Activated CD4-positive, alpha-beta T cell treated with anti-CD3 and anti-CD28 coated beads, Interleukin-2, amount 50 U/mL, for 1 hour (primary cell): ENCODE measurements at places on chromosomes 16 and 17.

DNA sequence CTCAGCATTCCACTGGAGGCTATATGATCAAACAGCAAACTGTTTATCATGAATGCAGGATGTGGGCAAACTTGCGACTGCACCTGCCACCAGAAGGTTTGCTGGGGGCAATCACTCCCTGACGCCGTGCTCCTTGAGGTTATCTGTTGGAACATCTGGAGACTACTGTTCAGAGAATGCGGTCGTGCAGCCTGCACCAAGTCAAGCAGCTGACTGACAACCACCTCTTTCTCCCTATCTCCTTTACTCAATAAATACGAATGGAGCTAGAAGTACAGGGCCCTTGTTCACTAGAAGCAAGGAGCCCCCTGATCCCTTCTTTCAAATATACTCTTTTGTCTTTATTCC, 2101.2 kb downstream of the TP53TG3F start:
- DNase-seq: no peak

DNA sequence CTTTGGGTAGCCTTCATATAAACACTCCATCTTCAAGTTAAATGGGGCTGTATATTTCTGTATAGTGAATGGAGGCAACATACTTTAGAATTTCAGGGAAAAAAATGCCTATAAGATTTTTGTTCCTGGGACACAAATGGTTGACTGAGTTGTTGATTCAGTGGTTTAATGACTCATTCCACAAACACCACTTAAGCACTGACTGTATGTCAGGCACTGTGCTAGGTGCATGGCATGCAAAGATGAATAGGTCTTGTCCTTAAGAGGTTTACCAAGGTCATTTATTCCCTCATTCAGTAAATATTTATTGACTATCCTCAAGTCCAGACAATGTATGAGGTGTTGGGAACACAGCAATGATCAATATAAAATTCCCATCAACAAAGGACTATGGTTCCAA, 417.1 kb downstream of the CA10 start:
- DNase-seq: no peak

- no peak for DNase-seq
Observed at GRCh38 chr16:46833460-46833800, 2.5 kb upstream of the C16orf87 start.

- peak; percentile 66 for DNase-seq
Observed at GRCh38 chr16:69123910-69124309, 8.5 kb downstream of the CHTF8 start.

DNA sequence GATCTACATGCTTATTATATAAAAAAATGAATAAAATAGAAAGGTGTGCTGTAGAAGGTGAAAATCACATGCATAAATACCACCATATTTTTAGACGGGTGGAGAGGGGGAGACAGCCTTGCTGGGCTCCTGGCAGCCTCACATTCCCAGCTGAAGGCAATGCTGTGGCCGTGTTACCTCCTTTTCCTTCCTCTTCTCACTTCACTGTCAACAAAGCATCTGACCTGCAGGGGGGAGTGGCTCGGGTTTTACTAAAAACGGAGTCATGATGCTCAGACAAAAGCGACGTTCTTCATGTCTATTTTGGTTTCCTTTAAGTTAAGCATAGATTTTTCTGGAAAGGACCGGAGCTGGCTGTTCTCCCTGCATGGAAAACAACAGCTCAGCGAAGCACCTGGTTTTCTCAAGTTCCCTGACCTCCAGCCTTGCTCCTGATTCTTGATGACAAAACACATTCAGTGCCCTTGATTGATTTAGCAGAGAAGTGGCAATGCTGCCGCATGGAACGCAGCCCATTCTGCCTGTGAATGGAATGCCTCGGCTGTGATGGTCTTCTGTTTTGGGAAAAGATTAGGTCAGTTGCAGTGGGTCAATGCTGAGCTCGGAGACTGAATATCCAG, 5.5 kb upstream of the RPTOR start:
- no peak for DNase-seq

- no peak for DNase-seq
Observed at GRCh38 chr16:12719972-12720371, 83.7 kb downstream of the CPPED1 start.

GRCh38 chr16:87619360-87620200, 17.3 kb downstream of the JPH3 start:
- DNase-seq: no peak

- no peak for DNase-seq
Observed at GRCh38 chr16:645852-646678, 3.1 kb upstream of the WDR90 start.

DNA sequence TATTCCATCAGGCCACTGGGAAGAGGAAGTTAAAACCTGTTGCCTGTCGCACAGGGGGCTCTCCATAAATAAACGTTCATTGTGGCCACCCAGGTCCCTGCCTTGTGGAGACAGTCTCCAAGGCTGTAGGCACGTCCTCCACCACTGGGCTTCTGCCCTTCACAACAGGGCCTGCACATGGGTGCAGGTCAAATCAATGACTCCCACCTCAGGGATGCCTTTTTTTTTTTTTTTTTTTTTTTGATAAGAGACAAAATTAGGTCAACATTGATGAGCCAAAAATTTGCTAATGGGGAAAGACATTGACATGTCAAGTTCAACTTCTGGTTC, 12.6 kb upstream of the SLC12A3 start:
- no peak for DNase-seq

DNA sequence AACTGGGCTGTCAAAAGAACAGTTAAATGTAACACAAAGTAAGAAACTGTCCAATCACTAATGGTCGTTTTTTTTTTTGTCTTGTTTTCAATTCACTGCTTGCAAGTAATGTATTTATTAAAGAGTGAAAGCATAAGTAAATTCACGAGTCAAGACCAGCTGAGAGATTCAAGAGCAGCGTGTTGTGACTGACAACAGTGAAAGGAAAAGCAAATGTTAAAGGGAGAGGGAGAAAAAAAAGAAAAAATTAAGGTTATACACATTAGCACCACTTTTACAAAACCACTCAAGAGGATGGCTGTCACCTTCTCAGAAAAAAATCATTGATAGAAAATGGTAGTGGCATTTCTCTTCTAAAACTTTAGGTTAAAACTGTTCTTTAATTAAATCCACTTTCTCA, 36.1 kb downstream of the GPATCH8 start:
- no peak for DNase-seq

GRCh38 chr17:77601054-77601979, 357.2 kb upstream of the TNRC6C start:
- DNase-seq: no peak

DNA sequence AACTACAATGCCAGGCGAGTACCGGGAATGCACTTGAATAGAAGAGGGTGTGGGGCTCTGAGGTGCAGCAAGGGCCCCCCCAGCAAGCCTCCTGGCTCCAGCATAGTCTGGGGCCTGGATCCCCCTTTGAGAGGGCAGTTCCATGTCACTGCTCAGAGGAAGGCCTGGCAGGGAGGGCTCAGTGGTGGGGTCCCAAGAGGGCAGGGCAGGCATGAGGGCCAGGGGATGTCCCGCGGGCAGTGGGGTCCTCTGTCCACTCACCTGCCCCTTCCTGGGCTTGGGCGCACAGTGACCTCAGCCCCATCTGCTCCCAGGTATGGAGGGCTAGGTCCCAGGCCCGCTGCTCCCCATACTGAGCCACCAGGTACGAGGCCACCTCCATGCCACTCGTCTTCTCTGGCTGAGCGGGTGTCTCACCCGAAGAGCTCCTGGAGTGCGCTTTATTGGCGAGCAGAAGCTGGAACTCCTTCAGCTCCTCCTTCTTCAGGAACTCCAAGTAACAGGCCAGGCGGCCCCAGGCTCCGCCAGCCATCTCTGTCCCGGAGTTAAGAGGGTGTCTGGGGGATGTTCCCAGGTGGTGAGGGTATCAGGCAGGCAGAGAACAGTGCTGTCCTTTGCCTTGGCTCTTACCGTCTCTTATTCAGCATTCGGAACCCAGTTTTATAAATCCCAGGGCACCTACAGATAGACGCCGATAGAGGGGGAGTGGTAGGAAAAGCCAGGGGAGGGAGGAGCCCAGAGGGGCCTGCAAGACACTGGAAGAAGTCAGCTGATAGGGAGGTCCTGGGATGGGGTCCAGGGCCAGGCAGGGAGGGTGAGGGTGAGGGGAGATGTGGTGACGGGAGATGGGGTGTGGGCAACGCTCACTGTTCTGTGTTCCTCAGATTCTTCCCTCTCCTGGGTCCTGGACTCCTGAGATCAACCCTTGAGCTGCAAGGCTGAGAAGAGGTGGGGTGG, 605 bp downstream of the NLRP1 start:
- peak; percentile 10 for DNase-seq

DNA sequence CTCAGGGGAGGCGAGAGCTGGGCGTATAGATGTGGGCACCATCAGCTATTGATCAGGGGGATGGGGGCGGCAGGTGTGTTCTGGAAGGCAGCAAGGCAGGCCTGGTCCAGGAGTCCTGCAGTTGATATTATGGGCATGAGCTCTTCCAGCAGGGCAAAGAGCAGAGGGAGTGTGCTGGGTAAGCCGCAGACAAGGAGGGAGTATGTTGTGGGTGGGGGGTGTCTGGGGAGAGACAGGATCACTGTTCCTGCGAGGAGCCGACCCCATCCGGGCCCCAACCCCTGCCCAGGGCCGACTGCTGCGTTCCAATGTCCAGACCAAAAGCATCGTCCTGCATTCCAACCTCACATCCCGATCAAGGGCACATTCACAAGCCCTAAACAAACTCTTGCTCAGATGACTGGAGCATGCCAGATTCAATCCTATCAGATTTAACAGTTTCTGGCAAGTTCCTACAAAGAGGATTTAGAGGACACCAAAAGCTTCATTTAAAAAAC, 9.2 kb downstream of the MXRA7 start:
- no peak for DNase-seq

DNA sequence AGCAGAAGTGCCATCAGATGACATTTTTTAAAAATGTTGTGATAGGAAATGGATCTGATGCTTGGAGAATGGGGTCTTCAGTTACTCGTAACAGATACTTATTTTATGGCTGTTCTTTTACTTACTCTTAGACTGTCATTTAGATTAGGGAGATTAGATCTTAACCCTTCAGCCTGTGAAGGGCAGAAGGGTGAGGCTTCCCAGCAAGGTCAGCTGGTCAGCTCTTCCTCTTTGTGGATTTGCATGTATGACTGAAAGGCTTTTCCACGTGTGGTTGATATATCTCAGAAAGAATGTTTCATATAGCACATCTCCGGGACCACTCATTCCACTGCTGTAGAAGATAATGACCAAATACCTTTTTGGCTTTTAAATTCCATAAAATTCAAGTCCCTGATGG, 27.4 kb downstream of the GRB7 start:
- no peak for DNase-seq

DNA sequence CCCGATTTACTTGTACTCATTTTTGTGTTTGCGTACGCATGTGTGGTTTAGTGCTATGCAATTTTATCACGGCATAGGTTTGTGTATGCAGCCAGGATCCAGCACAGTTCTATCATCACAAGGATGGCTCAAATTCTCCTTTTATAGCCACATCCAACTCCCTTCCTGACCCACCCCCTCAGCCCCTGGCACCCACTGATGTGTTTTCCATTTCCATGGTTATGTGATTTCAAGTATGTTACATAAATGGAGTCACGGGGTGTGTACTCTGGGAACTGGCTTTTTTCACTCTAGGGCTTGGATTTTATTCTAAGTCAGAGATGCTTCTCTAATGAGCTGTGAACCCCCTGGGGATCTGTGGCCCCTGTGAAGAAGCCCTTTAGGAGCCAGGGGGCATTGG, 16.8 kb downstream of the IL4R start:
- no peak for DNase-seq

DNA sequence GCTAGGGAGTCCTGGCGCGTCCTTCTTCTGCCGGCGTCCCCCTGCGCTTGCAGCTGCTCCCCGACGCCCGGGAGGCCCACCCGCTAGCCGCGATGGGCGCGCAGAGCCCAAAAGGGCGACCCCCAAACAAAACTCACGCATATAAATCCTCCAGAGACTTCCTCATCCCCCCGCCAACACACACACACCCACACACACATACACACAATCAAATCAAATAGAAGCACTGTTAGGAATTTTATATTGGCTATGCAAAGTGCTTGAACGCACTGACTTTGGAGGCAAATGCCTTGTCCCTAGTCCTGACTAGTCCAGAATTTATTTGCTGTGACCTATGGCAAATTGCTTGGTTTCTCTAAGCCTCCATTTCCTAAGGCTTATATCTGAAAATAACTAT, 23.8 kb upstream of the CRYM start:
- DNase-seq: no peak

GRCh38 chr17:62059414-62059813, 5.7 kb downstream of the MED13 start:
- no peak for DNase-seq

DNA sequence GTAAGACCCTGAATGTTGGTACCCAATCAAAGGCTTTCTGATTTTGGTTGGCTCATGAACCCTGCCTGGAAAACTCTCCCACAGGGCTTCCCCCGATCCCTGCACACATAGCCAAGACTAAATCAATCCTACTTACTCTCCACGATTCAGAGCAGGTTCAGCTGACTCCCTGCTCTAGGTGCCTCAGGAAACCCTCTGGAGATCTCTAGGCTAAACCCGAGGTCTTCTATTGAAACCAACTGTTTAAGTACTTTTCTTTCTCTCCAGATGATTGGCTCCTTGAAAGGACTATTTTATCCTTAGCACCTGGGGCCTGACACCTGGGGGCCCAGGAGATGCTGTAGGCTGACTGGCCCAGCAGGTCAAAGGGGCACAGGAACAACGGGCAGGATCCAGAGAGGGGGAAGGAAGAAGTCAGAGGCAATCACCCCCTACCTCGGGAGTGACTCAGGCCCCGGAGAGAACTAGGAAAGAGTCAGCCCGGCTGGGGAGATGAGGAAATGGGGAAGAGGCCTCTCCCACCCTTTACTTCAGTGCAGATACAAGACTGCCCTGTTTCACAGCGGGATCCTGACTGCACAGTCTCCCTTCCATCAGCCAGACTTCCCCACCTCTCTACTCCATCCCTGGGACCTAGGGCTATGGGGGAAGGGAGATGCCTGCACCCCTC, 2.0 kb downstream of the TBC1D10B start:
- no peak for DNase-seq

GRCh38 chr17:66578781-66579489, 256.0 kb upstream of the CACNG5 start:
- no peak for DNase-seq
